CD4-positive, alpha-beta T cell treated with Interferon alpha-2 for 1 hour (primary cell): ENCODE measurements at places on chromosomes 13 and 19.

- peak; percentile 54 for DNase-seq
These were observed at the start of gene PEAK3 for GRCh38 chr19:2282062-2282861. Gene PEAK3, minus strand, starts transcription at chr19:2282175. Its CDS starts 1,244 bp downstream, at chr19:2280931.

DNA sequence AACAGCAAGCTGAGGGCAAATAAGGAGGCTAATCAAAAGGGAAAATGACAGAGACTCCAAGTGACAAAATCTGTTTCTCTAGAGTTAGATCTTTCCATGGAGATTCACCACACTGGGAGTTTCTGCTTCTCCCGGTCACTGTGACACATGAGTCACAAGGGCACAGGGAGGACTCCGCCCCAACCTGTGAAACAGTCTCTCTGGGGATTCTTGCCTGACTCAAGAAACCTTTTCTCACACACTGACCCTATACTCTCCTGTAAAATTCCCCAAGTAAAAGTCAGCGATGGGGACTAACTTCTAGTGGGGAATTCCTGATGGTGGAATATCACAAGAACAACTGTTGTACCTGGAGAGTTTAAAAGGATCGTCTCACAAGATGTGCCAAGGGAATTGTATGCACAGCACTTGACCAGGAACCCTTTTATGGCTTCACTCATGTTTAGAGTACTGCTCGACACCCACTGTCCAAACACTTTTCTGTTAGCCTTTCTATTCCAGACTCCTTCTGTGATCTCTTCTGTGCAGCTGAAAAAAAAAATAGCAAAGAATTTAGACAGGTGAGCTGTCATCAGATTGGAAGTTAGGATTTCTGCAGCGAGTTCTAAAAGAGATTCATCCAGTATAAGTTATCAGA, 46.8 kb upstream of the URAD start:
- no peak for DNase-seq

DNA sequence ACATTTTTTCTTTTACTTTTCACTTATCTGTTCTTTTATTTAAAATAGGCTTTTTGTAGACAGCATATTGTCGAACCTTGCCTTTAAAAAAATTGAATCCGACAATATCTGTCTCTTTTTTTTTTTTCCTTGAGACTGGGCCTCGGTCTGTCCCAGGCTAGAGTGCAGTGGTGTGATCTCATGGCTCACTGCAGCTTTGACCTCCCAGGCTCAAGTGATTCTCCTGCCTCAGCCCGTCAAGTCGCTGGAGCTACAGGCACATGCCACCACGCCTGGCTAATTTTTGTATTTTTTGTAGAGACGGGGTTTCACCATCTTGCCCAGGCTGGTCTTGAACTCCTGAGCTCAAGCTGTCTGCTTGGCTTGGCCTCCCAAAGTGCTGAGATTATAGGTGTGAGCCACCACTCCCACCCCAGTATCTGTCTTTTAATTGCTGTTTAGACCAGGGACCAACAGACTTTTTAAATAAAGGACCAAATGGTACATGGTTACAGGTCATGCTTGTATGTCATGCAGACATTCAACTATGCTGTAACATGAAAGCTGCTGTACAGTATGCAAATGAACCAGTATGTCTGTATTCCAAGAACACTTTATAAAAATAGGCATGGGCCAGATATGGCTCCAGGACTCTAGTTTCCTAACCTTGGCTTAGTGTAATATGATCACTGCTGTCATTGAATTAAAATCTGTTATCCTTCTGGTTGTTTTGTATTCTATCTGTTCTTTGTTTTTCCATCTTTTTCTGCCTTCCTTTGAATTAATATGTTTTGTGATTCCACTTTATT, 80.3 kb downstream of the GJA3 start:
- no peak for DNase-seq

DNA sequence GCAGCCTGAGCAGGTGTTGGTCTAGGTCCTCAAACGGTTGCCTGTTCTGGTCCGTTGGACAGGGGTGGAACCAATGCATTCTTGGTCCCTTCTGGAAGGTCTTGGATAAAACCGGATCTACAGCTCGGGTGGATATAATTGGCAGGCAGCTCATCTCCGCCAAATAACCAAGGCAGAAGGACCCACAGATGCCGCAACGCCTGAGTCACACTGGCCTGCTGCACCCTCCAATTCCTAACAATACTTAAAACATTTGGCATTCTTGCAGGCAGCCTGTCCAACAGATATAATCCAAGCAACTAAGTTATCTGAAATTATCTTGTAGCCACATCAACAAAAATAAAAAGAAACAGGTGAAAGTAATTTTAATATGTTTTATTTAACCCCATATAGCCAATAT, 59.0 kb upstream of the FGF14 start:
- no peak for DNase-seq

- no peak for DNase-seq
These were observed 3.2 kb upstream of the SPACA6 start for GRCh38 chr19:51689751-51690453.

GRCh38 chr13:102729560-102730270, 34.9 kb upstream of the METTL21C start:
- no peak for DNase-seq

DNA sequence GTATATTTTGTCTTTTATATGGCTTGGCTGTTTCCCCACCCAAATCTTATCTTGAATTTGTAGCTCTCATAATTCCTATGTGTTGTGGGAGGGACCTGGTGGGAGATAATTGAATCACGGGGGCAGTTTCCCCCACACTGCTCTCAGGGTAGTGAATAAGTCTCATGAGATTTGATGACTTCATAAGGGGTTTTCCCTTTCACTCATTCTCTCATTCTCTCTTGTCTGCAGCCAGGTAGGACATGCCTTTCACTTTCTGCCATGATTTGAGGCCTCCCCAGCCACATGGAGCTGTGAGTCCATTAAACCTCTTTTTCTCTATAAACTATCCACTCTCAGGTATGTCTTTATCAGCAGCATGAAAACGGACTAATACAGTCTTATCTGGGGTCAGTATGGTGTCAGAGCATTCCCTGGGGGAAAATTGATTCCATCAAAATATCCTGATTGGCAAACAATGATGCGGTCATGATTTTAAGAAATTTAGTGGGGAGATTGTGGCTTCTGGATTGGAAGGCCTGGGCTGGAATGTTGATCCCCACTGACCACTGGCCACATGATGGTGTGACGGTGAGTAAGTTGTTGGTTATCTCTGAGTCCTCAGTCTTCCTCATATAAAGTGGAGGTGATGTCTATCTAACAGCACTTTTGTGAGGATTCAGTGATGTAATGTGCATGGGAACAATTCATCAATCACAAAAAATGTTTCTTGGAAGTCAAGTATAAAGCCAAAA, 27.5 kb upstream of the ANKRD10 start:
- DNase-seq = no peak

DNA sequence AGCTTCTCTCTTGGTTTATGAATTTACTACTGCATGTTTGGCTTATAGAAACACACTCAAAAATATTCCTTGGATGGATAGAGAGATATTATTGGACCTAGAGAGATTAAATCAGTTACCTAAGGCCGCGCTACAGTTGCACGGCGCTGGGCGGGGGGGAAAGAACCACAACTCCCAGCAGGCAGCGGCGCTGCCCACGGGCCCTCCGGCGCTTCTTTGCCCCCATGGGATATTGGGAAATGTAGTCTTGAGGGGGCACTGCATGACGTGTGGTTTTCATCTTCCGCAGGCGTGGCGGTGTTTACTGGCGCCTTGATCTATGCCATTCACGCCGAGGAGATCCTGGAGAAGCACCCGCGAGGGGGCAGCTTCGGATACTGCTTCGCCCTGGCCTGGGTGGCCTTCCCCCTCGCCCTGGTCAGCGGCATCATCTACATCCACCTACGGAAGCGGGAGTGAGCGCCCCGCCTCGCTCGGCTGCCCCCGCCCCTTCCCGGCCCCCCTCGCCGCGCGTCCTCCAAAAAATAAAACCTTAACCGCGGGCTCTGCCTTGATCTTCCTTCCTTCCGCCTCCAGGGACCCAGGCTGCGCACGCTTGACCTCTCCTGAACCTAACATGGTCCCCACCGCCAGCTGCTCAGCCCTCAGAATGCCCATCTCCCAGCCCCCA, 4.8 kb downstream of the EMP3 start:
- DNase-seq = peak; percentile 92

DNA sequence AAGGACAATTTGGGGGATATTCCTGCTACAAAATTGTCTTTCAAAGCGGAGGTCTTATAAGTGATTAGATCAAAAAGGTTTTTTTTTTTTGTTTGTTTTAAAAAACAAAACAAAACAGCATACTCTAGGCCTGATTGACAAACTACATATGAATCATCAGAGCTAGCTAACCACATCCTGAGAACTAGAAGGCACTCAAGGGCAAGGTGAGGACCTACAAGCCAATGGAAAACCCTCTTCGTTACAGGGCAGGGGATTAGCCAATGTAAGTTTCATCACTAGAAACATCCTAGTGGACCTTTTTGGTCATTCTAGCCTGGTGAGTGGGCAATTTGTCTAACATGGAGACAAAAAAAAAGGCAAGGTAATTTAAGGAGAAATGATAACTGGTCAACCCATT, 428.6 kb downstream of the RFC3 start:
- DNase-seq = no peak

DNA sequence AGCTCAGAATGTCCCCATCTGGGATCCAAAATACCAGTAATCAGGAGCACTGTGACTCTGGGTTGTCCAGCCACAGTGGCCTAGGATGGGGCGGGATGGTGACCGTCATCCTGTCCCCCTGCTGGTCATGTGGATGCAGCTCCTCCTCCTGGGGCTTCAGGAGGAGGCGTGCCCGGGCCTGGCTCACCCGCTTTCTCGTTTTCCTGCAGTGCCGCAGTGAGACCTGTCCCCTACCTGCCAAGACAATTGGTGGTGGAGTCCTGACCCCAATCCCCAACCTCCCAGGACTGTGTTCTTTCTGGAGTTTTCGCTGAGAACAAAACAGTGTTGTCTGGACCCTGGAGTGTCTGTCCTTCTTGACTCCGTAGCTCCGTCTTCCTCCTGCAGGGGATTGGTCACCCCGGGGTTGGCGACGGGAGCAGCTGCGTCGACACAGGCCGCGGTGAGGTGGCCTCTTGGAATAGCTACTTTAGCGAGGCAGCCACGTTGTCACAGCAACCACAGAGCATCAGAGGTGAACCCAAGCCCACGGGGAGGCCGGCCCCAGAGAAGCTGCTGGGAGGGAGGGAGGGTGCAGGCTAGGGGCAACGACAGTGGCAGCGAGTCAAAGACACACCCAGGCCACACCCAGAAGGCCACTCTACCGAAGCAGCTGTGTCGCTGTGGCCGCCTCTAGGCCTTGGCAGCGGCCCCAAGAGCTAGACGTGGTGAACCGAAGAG, 10.2 kb upstream of the EMC10 start:
- no peak for DNase-seq

DNA sequence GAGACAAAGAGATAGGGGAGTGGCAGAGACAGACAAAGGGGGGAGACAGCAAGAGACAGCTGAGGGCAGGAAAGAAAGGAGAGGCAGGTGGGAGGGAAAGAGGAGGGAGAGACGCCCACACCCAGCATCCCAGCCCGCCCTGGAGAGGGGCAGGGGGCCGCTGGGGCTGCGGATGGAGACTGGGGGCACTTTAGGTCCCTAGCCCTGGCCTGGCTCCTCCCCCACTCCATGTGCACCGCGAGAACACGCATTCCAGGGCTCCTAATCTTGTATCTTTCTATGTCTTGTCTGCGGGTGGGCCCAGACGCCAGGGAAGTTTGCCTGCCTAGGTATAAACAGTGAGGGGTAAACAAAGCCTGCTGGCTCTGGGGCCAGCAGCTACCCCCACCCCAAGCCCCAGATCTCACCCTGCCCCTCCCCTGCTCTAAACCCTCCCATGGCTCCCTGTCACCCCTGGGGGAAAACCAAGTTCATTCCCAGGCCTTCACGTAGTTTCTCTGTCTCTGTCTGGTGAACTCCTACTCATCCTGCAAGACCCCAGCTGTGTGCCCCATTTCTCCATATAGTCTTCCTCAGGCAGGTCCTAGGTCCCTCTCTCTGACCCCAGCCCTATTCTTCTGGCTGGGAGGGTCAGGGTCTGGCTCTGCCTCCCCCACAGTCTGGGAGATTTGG, 5.7 kb downstream of the TLE5 start:
- no peak for DNase-seq

DNA sequence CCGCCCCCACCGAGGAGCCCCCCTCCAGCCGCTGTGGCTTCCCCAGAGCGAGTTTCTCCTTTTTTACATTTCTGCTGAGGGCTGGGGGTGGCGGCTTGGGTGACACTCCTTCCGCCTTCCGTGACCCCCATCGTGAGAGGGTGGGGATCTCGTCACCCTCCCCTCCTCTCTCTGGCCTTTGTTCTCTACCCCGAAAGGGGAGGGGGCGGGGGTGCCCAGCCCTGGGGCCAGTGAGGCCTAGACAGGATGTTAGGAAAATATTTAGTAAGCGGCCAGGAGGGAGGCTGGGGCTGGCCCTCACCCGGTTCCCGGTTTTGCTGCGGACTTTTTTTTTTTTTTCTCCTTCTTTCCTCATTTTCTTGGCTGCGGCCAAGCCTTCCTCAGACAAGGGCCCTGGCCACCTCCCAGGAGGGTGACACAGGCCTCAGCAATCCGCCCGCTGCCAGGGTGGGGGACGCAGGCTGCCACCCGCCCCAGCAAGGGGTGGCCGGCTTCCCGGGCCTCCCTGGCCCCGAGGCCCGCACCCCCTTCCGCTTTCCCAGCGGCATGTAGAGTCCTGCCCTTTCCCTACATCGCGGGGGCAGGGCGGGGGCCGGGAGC, 3.9 kb downstream of the MIDN start:
- DNase-seq = peak; percentile 87

DNA sequence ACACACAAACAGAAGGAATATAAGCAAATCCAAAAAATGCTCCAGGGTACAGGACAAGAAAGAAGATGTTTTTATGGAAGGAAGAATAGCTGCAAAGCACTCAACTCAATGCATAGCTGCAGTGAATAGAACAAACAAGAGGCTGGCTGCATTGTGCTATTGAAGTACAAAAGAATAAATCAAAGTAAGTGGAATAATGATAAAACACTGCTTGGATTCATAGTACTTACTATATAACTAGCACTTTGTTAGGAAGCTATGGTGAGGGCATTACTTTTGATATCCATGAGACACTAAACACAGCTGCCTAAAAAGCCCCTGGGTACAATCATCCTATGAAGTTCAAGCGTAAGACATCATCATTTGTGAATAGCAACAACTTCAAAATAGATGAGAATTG, 350.1 kb downstream of the PCDH9 start:
- DNase-seq = no peak

DNA sequence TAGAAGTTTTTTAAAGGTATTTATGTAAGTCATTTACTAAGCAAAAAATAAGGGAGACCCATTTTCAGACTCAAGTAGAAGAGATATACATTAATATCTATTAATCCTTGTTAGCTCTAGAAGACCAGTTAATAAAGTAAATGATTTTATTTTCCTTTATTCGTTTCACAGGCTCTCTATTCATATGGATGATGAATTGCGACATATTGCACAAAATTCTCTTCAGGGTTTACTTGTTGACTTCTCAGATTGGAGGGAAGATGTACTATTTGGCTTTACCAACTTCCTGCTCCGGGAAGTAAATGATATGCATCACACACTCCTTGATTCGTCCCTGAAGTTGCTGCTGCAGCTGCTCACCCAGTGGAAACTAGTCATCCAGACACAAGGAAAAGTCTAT, 139.3 kb downstream of the FRY start:
- no peak for DNase-seq
